ENCODE measurements at places on chromosomes 2 and 18. TPM values are rescaled to one million over a fixed set of nuclear protein-coding genes. Genes with fewer than 3 reads are reported as not detected.

GRCh38 chr2:70999362-70999761, 4.7 kb upstream of the TEX261 start:
- DNase-seq = no peak

DNA sequence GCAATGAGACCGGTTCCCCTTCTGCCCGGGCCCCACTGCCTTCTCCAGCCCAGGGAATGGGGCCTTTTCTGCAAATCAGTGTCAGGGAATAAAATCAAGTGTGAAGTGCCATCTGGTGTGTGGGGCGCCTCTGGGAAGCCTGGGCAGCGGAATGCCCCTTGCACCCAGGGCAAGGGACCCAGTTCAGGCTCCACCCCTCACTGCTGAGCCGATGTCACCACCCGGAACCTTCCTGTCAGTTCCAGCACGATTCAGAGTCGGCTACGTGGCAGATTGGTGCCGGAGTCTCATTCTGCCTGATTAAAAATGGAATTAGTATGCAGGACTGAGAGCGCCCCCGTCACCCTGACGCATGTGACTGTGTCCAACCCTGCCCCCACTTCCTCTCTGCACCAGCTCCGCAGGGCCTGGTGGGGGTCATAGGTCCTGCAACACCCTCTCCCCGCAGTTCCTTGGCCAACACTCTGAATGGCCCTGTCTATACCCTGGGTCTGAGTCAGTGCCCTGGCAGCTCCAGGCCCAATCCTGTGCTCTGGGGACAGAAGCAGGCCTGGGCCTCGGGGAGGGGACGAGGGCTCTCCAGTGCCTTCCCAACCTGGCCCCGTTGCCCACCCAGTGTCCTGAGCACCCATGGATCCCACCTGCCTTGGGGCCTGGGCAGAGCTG, 8.2 kb upstream of the ALPI start:
- DNase-seq = no peak

GRCh38 chr18:28183418-28184078, 6.6 kb upstream of the CDH2 start:
- DNase-seq = peak; percentile 46

GRCh38 chr2:144693179-144693578, 173.3 kb upstream of the ZEB2 start:
- no peak for DNase-seq

DNA sequence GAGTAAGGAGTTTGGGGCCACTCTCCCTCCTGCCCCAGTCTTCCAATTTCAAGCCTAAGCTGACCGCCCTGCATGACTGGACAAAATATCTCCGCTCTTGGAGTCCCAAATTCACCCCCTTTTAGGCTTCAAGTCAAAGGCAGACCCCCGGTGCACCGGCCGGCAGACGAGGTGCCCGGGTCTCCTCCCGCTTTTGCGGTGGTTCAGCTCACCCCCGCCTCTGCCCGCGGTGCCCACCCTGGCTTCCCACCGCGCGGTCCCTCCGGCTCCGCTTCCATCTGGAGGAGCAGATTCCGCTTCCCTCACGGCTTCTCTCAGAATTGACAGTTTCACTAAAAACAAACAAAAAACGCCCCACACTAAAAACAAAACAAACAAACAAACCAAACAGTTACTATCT, 56.5 kb downstream of the SERPINB8 start:
- DNase-seq = no peak

DNA sequence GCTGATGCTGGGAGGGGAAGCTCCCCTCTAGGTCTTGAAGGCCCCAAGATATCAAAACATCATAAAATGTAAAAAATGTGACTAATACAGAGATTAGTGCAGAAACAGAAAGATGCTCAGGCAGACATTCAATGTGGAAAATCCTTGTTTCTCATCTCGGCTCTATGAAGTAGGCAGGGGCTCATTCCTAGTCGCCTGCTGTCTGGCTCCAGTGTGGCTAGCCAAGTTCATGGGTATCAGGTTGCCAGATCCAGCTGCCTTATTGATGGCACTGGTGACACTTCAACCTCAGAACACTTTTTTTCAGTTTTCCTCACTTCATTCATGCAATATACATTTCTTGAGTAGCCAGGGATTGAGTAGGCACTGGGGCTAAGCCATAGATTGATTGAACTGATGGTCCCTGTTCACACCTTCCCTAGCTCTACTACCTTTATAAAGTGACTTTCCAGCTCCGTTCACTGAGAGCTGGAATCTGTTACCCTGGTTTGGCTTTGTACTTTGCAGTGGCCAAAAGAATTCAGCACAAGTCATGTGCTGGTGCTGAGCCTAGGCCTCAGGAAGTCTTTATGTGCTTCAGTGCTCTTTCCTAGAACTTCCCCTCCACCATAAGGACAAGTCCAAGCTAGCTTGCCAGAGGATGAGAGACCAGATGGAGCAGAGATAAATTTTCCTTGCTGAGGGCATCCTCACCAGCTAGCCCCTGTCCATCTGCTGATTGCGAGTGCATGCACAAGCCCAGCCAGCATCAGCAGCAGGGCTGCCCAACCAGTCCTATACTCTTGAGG, 373.6 kb upstream of the ST6GAL2 start:
- DNase-seq = no peak

GRCh38 chr2:172181840-172182239, 79.1 kb upstream of the DLX2 start:
- DNase-seq = peak; percentile 21

GRCh38 chr2:176583607-176584006, 314.4 kb downstream of the MTX2 start:
- peak; percentile 31 for DNase-seq

- DNase-seq = no peak
Measured at GRCh38 chr2:197274349-197274748, 36.2 kb downstream of the ANKRD44 start.

DNA sequence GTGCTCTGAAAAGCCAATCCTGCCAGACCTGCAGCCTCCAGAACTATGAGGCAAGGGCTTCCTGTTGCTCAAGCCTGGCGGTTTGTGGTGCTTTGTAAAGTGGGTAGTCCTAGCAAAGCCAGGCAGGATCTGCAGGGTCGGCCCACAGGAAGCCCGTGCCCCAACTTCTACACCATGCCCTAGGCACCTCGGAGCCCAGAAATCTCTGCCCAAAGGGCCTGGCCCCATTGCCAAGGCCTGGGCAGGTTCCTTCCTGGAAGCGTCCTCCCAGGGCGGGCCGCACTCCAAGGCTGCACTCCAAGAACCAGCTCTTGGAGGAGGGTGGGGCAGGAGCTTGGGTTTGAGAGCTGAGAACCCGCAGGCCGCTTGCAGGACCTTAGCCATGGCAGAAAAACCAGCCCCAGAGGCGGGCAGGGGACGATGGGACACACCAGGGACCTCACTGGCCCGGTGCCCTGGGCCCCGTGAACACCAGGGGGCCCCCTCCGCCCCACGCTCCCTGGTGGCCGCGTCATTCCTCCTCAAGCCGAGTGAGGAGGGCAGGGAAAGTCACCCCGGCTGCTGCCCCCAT, 37.2 kb upstream of the ID2 start:
- no peak for DNase-seq

DNA sequence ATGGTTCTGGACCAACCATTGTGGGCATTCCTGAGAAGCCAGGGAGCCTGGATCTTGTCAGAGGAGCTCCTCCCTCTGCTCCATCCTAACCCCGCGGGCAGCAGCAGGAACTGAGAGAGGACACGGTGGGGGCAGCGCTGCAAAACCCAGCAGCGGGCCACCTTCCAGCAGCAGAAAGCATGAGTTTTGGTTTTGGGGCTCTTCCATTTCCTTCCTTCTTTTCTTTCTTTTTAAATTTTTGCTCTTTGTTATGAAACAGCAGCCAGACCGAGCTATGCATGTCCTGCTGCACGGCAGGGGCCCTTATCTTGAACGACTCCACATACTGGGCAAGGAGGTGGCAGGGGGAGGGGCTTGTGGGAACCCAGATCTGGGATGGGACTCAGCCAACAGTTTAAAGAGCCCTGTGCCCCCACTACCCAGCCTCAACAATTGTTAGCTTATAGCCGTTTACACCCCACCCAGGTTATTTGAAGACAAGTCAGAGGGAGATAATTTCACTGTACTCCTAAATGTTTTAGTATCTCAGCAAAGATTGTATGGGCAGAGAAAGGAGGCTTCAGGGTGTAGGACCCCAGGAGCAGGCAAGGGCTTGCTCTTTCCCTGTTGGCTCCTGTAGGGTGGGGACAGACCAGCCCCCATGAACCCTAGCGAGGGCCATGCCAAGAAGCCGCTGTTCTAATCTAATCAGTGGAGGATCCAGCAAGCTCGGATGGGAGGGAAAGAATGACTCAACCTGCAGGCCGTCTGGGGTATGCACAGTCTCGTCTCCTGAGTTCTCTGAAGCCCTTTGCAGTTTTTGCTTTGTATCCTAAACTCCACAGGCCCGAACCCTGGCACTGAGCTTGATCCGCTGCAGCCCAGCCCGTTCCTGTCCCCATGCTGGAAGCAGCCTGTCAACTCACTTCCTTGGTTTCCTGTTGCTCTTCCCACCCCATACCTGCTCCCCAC, 75.3 kb downstream of the LRRFIP1 start:
- peak; percentile 75 for DNase-seq

GRCh38 chr2:231795525-231796327, 9.5 kb downstream of the COPS7B start:
- DNase-seq = peak; percentile 75

DNA sequence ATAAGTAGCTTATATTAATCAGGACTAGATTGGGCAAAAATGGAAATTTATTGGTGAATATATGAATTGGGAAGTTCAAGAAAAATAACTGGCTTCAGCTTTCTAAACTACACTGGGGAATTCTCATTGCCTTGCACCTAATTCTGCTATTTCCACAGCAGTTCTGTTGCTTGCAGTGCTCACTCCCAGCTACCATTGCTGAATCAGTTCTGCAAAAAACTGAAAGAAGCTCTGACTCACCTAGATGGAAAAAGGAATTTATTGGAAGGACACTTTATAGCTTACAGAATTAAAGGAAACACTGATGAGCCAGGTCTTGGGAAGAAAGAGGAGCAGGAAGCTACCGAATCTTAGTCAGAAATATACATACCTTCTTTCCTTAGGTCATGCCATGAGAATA, 60.3 kb upstream of the ACVR1 start:
- no peak for DNase-seq

- peak; percentile 31 for DNase-seq
Measured at GRCh38 chr2:120791962-120792297, 56.3 kb downstream of the GLI2 start.

GRCh38 chr2:108585436-108585835, 51.2 kb downstream of the LIMS1 start:
- DNase-seq = no peak

GRCh38 chr2:160666154-160667060, 172.8 kb upstream of the RBMS1 start:
- peak; percentile 99 for DNase-seq

- DNase-seq = no peak
Measured at GRCh38 chr2:188571543-188572303, 280.0 kb downstream of the GULP1 start.

DNA sequence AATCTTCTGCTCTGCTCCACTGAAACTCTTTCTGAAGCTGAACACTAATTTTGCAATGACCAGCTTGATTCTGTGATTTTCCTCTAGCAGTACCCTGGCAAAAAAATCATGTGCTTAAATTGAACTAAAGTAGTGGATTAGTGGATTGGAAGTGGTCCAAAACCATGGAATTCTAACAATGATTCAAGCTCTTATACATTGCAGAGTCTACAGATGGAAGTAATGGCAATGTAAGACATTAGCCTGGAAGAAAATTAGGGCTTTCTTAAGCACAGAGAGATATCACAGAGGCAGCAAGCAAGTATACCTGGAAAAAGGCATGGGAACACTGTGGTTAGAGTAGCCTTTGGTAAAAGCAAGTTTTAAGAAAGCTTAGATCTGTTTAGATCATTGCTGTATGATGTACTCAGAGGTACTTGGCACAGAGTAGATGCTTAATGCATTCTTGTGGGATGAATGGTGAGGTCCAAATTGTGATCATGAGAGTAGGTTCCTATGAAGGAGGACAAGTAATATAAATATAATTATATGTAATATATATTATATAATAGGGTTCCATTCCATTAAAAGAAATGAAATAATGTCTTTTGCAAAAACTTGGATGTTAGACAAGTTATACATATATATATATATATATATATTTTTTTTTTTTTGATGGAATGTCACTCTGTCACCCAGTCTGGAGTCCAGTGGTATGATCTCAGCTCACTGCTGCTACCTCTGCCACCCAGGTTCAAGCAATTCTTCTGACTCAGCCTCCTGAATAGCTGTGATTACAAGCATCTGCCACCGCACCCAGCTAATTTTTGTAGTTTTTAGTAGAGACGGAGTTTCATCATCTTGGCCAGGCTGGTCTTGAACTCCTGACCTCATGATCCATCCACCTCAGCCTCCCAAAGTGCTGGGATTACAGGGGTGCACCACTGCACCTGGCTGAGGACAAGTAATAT, 172.2 kb upstream of the SCN7A start:
- peak; percentile 89 for DNase-seq

The ACMSD gene
- not detected for total RNA-seq

The DSEL gene
- 100 TPM for total RNA-seq

The SLC8A1 gene
- total RNA-seq = 57.0 TPM

The IHH gene
- not detected for total RNA-seq

The ANO7 gene
- 0.36 TPM for total RNA-seq
